ENCODE measurements at places on chromosomes 5 and 9.

GRCh38 chr5:166535641-166536040 lies 1755.8 kb upstream of the WWC1 start:
- DNase-seq, result no peak

GRCh38 chr5:172133359-172134029 lies 54.5 kb downstream of the STK10 start:
- DNase-seq, result no peak

DNA sequence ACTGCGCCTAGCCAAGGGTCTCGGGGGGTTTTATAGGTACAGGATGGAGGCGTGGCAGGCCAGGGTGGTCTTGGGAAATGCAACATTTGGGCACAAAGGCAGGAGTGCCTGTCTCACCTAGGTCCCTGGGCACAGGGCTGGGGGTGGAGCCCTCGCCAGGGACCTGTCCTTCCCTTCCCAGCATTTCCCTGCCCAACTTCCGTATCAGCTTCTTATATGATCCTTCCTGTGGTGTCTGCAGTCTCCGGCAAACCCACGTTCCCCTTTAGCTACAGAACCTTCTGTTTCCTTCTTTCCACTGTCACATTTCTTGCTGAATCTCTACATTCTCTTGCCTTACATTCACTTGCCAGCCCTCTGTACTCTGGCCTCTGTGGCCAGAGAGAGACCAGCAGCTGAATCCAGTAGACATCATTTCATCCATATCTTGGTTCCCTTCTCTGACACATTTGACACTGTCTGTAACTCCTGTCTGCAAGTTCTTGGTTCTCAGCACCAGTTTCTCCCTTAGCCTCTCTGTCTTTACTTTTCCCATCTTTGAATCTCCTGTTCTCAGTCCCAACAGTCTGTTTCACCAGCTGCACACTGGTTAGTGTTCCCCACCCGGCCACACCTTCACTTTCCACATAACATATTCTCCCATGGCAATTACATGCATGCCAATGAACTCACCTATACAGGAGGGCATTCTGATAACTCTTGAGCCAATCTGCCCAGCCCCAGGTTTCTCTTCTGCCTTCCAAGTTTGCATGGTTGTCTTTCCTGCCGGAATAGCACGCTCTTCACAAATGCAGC lies 134.7 kb upstream of the ZNF608 start:
- DNase-seq, result no peak

DNA sequence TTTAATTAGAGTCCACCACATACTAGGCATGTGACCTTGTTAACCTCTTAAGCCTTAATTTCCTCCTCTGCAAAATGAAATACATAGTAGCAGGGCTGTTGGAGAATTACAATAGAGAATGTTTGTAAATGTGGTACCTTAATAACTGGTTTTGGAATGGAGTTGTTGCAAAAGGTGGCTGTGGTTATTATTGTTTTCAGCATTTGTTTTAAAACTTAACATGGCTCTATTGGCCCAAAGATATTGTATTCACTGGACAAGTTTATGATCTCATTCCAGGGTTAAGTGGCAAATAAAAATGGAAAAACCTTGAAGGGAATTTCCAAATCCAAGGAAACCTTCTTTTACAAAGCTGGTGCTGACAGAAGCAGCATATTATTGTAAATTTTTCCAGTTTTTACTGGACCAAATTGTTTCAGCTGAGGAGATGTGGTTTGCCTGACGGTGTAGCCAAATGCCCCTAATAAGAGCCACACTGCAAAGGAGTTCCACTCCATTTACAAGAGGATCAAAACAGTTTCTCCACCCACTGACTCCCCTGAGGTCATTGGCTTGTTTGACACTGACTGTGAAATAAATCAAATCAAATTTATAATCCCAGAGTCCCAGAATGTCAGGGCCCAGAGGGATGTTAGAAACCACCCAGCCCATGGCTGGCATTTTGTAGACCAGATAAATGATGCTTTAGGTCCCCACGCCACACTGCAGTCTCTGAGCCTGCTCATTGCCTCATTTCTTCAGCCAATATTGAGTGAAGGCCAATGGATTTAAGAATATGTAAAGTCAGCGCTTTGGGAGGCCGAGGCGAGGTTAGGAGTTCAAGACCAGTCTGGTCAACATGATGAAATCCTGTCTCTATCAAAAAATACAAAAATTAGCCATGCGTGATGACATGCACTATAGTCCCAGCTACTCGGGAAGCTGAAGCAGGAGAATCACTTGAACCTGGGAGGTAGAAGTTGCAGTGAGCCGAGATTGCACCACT lies 45.2 kb downstream of the ADRA1B start:
- DNase-seq, result no peak

Data from GM13977 (cell line).